ENCODE measurements at places on chromosomes 6 and 20.
A peak's percentile ranks its signal among the peaks of the same experiment; 100 is the strongest.

GRCh38 chr6:125248136-125248535 is 53.6 kb downstream of the HDDC2 start:
- H3K27ac ChIP-seq, result no peak overlapping the region
- no peak for ATAC-seq
- H3K27me3 ChIP-seq, result peaks cover 11% of the 10 kb centered on the region
- H3K36me3 ChIP-seq, result no peaks in the 10 kb centered on the region

- H3K4me1 ChIP-seq, result no peaks in the 10 kb centered on the region
- ATAC-seq, result no peak
- H3K27ac ChIP-seq, result no peak overlapping the region
These were observed 582.6 kb upstream of the MMS22L start for GRCh38 chr6:97865612-97866011.

- H3K4me3 ChIP-seq, result no peak overlapping the region
- H3K4me1 ChIP-seq, result no peaks in the 10 kb centered on the region
- H3K36me3 ChIP-seq, result no peaks in the 10 kb centered on the region
These were observed 975.1 kb downstream of the TFAP2A start for GRCh38 chr6:9439621-9440330.

- no peak overlapping the region for H3K4me3 ChIP-seq
- no peak overlapping the region for H3K27ac ChIP-seq
- ATAC-seq, result no peak
These were observed 28.8 kb upstream of the TLDC2 start for GRCh38 chr20:36847009-36847709.

- H3K36me3 ChIP-seq, result no peaks in the 10 kb centered on the region
- ATAC-seq, result no peak
- H3K27me3 ChIP-seq, result peaks cover under 1% of the 10 kb centered on the region
- no peaks in the 10 kb centered on the region for H3K4me1 ChIP-seq
These were observed 6.6 kb upstream of the TBC1D7 start for GRCh38 chr6:13334953-13335352.

DNA sequence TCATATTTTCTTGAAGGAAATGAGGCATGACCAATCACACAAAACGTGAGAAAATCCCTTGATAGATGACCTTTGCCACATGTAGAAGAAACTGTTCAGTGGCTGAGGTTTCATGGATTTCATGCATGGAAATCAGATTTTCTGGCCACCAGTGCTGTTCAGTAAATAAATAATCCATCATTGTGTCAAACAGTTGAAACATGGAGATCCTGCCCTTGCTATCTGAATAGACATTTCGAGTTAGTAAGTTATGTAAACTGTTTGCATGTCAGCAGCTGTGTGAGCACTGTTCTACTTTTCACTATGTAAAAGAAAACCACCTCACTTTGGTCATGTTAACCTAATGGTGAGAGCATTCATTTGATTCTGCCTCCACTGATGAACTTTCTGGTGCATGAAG is 793.9 kb upstream of the EPHA7 start:
- H3K27ac ChIP-seq, result no peak overlapping the region
- H3K27me3 ChIP-seq, result no peaks in the 10 kb centered on the region
- ATAC-seq, result no peak
- no peaks in the 10 kb centered on the region for H3K36me3 ChIP-seq

GRCh38 chr6:47047479-47048407 is 5.6 kb upstream of the ADGRF1 start:
- H3K36me3 ChIP-seq, result no peaks in the 10 kb centered on the region
- H3K4me3 ChIP-seq, result no peak overlapping the region
- H3K27me3 ChIP-seq, result peaks cover 13% of the 10 kb centered on the region
- no peaks in the 10 kb centered on the region for H3K4me1 ChIP-seq

DNA sequence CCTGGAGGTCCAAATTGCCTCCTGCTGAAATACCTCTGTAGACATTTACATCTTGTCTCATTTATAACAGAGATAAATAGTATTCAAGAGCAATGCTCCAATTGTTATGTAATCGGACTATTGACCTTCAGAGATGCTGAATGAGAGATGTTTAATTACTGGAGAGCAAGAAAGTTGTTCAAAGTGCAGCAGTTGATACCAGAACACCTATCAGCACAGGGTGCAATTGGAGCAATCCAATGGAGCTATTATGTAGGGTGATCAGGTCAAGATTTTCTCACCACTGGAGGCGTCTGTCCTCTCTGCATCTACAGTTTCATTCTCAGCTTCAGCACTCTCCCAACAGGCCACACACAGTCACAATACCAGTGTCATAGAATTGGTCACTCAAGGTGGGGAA is 19.5 kb upstream of the TMX4 start:
- H3K27me3 ChIP-seq, result peaks cover 8% of the 10 kb centered on the region
- no peak overlapping the region for H3K27ac ChIP-seq
- no peak for ATAC-seq
- peaks cover 5% of the 10 kb centered on the region for H3K4me1 ChIP-seq

DNA sequence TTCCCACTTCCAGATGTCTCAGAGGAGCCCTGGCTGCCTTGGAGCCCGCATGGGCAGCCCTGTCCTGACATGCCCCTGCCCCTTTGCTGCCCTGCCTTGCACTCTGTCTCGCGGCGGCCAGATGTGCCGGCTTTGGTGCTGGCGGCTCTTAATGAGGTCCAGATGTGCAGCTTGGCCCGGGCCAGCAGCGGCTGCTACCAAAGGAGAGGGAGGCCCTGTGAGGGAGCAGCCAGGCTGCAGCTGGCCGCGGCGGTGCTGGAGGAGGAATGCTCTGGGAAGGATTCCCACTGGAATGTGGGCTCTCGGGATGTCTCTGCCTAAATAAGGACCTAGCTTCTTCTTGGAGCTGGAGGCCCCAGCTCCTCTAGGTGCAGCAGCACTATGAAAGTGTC is 72.4 kb downstream of the FGD2 start:
- no peaks in the 10 kb centered on the region for H3K4me1 ChIP-seq
- no peak for ATAC-seq
- no peaks in the 10 kb centered on the region for H3K36me3 ChIP-seq
- no peak overlapping the region for H3K27ac ChIP-seq

GRCh38 chr20:516799-517198 is 26.8 kb downstream of the CSNK2A1 start:
- H3K27ac ChIP-seq, result no peak overlapping the region
- peaks cover 77% of the 10 kb centered on the region for H3K36me3 ChIP-seq
- no peak overlapping the region for H3K4me3 ChIP-seq
- peaks cover 20% of the 10 kb centered on the region for H3K4me1 ChIP-seq

DNA sequence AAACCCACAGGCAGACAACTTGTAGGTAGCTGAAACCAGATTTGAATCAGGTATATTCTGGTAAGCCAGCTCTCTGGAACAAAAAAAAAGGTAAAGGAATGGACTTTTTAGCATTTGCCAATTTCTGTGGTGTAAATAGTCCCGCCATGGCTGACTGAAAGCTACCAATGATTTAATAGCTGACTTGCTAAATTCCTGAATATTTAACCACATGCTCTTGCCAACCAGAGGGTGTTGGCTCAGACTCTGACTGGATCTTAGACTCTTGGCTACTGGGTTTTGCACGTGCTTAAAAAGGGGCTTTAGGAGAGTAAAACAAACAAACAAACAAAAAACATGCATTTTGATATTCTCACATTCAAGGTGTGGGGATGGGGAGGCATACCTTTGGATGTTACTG is 600.0 kb upstream of the CDH4 start:
- H3K36me3 ChIP-seq, result no peaks in the 10 kb centered on the region
- no peak for ATAC-seq
- H3K4me3 ChIP-seq, result no peak overlapping the region

GRCh38 chr6:159043947-159044346 is 844 bp downstream of the TAGAP start:
- ATAC-seq, result no peak
- H3K27ac ChIP-seq, result peak overlapping the region; percentile 99
- no peaks in the 10 kb centered on the region for H3K27me3 ChIP-seq
- peak overlapping the region; percentile 90 for H3K4me3 ChIP-seq

- H3K36me3 ChIP-seq, result no peaks in the 10 kb centered on the region
- ATAC-seq, result no peak
- H3K27ac ChIP-seq, result no peak overlapping the region
- H3K4me3 ChIP-seq, result no peak overlapping the region
These were observed 149.3 kb downstream of the GJA1 start for GRCh38 chr6:121584586-121585369.

DNA sequence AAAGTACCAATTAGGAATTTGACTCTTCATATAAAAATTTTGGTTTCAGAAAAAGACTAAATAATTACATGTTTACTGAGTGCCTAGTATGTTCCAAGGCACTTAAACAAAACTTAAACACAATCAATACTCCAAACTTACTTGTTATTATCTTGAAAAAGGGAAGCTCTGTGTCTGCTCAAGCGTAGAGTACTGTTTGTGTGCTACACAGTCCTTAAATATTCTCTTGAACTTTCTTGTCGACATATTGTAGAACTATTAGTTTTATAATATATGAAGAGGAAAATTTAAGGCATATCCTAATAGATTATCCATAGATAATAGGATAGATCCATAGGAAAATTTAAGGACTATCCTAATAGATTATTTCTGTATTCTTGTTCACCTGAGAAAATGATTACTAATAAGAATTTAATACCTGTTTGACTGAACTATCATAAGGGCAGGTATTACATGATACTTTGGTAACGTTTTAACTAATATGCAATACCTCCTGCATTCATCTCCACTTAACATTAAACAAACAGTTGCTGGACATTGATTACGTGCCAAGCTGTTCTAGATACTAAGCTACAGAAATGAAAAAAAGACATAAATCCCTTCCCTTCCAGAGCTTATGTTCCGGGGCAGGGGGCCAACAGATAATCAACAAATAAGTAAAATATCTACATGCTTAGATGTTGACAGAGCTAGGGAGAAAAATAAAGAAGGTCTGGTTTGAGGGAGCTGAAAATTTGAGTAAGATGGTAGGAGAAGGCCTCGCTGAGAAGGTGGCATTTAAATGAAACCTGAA is 115.2 kb upstream of the BCLAF1 start:
- H3K27me3 ChIP-seq, result peaks cover 19% of the 10 kb centered on the region
- no peak overlapping the region for H3K4me3 ChIP-seq
- H3K4me1 ChIP-seq, result no peaks in the 10 kb centered on the region

- no peaks in the 10 kb centered on the region for H3K4me1 ChIP-seq
- H3K27me3 ChIP-seq, result peaks cover 7% of the 10 kb centered on the region
- no peak for ATAC-seq
- H3K27ac ChIP-seq, result no peak overlapping the region
- no peak overlapping the region for H3K4me3 ChIP-seq
These were observed 88.1 kb downstream of the CDH4 start for GRCh38 chr20:61340157-61340556.

DNA sequence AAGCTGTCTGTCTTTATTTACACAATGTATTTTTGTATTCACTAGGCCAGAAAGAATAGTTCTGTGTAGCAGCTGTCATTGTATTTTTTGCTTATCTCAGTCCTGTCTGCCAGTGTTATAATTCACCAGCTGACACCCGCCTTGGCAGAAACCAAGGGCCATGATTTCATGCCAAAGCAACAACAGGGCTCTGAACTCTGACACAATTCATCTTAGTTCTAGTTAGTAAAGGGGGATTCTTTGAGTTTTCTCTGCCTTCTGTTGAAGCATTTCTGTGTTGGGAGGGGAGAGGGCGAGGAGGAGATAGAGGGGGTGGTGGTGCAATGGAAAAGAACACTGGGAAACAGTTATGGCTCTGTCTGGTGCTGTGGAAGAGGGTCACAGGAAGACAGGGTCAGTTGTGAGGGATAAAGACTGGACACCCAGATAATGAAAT is 684.6 kb upstream of the MARCKS start:
- H3K4me1 ChIP-seq, result no peaks in the 10 kb centered on the region
- H3K27me3 ChIP-seq, result no peaks in the 10 kb centered on the region
- no peak for ATAC-seq
- no peak overlapping the region for H3K27ac ChIP-seq

GRCh38 chr6:136014454-136015437 is 163.2 kb downstream of the PDE7B start:
- H3K27ac ChIP-seq, result no peak overlapping the region
- H3K4me1 ChIP-seq, result no peaks in the 10 kb centered on the region
- no peak overlapping the region for H3K4me3 ChIP-seq
- ATAC-seq, result no peak

- H3K4me1 ChIP-seq, result no peaks in the 10 kb centered on the region
- no peaks in the 10 kb centered on the region for H3K36me3 ChIP-seq
- ATAC-seq, result peak; percentile 52
These were observed 21.5 kb upstream of the MAS1L start for GRCh38 chr6:29509239-29509638.

- no peaks in the 10 kb centered on the region for H3K27me3 ChIP-seq
- H3K4me1 ChIP-seq, result peaks cover 36% of the 10 kb centered on the region
- peak overlapping the region; percentile 96 for H3K4me3 ChIP-seq
These were observed 747 bp upstream of the PTPRA start for GRCh38 chr20:2872459-2873009.

DNA sequence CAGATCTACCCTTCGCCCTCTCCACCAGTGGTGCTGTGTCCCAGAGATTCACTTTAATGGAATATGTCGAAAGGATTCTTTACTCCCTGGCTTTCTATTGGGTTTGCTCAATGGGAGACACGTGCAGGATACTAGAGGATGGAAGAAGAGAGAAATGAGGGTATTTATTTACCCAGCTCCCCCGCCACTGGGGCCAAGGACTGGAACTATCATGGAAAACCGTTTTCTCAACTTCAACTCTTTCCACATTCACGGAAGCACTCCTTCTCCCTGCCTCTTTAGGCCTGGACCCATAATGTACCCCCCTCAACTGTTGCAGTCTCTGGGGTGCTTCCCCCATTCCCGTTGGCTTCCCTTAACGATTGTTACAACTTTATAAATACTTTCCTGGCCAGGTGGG is 26.6 kb upstream of the RALY start:
- no peak for ATAC-seq
- no peak overlapping the region for H3K27ac ChIP-seq
- no peak overlapping the region for H3K4me3 ChIP-seq
- H3K27me3 ChIP-seq, result no peaks in the 10 kb centered on the region

DNA sequence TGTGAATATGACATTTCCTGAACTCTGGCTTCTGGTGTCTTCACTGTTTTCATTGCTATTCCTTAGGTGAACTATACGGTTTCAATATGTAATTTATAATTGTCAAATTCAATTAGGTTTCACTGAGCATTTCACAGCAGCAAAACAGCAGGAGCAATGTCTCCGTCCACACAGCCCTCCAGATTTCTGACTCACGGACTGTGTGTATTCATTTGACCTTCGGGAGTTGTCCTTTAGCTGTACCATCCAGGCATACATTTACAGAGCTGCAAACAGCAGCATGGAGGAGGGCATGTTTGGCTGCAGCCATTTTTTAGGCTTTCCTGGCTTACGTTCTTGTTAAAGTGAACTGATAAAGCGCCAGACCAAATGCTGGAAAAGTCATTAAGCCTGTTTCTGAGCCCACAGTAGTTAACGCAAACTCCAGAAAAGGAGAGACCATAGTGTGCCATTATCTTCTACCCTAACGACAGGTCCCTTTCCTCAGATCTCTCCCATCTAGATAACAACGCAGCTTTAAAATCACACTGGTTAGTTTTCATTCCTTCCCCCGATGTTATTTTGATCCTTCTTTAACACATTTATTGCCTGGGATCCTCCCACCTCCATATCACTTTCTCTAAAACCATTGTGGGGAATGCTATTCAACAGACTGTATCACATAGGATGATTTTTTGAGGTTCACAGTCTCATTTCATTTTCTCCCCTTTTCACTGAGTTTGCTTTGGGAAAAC is 18.3 kb downstream of the FOXC1 start:
- H3K4me3 ChIP-seq, result no peak overlapping the region
- H3K27me3 ChIP-seq, result peaks cover 47% of the 10 kb centered on the region
- H3K4me1 ChIP-seq, result peaks cover 13% of the 10 kb centered on the region
- no peak overlapping the region for H3K27ac ChIP-seq
- peaks cover 11% of the 10 kb centered on the region for H3K36me3 ChIP-seq
- no peak for ATAC-seq

- no peaks in the 10 kb centered on the region for H3K4me1 ChIP-seq
- H3K27ac ChIP-seq, result no peak overlapping the region
- no peak for ATAC-seq
- no peaks in the 10 kb centered on the region for H3K27me3 ChIP-seq
- no peaks in the 10 kb centered on the region for H3K36me3 ChIP-seq
These were observed 18.2 kb downstream of the KCNQ5 start for GRCh38 chr6:72639920-72640614.

- peaks cover 45% of the 10 kb centered on the region for H3K4me1 ChIP-seq
- H3K4me3 ChIP-seq, result no peak overlapping the region
These were observed 31.9 kb downstream of the ARID1B start for GRCh38 chr6:156809034-156809433.
